ENCODE measurements at places on chromosomes 2 and 18.

DNA sequence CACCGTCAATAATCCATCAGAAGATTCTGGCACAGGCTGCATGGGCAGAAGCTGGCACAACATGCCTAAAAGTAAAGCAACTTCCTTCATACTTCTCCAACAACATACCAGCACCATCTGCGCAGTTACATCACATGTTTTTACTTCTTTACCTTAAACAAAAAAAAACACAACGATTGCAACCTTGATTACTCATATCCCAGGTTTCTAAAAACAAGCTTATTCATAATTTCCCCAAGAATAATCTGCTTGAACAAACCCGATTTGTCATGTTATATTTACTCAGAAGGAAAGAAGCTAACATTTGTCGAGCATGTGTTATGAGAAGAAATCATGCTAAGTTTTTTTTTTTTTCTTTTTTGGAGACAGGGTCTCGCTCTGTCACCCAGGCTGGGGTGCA, 54.7 kb downstream of the THADA start:
- DNase-seq: no peak

DNA sequence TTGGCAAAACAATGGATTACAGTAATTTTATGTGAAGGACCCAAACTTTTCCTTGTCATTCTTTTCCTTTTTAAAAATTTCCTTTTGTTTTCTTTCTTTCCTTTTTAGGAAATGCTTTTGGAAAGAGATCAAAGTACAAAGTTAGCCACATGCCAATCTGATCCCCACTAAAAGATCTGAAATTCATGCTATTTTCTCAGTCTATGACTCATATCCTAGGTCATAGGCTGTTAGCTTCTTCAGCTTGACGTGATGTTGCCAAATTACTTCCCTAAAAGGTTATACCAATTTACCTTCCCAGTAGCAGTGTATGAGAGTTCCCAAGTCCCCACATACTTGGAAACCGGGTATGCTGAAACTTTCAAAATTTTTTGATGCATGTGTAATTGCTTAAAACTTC, 355.3 kb downstream of the INSIG2 start:
- DNase-seq: peak; percentile 88

DNA sequence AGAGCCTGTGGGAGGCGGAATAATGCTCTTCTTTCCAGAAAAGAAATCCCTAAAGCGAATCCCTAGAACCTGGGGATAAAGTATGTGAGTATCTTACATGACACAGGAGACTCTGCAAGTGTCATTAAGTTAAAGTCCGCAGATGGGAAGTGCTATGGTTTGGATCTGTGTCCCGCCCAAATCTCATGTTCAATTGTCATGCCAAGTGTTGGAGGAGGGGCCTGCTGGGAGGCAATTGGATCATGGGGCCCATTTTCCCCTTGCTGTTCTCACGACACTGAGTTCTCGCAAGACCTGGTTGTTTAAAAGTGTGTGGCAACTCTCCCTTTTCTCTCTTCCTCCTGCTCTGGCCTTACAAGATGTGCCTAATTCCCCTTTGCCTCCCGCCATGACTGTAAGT, 207.8 kb downstream of the MYT1L start:
- DNase-seq: no peak

- no peak for DNase-seq
Observed at GRCh38 chr2:51013079-51013932, 18.6 kb downstream of the NRXN1 start.

- DNase-seq: peak; percentile 37
Observed at GRCh38 chr2:216648105-216648504, 14.9 kb downstream of the IGFBP2 start.

DNA sequence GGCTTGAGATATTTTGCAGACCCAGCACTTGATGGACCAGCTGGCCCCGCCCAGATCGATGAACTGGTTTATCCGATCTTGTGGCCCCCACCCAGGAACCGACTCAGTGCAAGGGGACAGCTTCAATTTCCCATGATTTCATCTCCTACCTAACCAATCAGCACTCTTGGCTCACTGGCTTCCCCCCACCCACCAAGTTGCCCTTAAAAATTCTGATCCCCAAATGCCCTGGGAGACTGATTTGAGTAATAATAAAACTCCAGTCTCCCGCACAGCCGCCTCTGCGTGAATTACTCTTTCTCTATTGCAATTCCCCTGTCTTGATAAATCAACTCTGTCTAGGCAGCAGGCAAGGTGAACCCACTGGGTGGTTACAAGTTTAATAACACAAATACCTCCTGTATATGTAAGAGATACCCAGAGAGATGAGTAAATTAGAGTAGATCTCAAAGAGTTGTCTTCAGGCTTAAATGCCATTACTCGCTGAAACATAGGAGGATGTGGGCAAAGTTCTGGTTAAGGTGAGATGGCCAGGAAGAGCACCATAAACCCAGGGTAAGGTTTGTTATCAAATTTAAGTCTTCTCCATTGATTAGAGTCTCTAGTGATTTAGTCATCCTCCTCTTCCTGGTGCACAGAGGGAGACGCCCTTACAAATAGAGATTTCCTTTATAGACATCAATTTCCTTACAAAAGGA, 222.8 kb downstream of the ARL4C start:
- no peak for DNase-seq

DNA sequence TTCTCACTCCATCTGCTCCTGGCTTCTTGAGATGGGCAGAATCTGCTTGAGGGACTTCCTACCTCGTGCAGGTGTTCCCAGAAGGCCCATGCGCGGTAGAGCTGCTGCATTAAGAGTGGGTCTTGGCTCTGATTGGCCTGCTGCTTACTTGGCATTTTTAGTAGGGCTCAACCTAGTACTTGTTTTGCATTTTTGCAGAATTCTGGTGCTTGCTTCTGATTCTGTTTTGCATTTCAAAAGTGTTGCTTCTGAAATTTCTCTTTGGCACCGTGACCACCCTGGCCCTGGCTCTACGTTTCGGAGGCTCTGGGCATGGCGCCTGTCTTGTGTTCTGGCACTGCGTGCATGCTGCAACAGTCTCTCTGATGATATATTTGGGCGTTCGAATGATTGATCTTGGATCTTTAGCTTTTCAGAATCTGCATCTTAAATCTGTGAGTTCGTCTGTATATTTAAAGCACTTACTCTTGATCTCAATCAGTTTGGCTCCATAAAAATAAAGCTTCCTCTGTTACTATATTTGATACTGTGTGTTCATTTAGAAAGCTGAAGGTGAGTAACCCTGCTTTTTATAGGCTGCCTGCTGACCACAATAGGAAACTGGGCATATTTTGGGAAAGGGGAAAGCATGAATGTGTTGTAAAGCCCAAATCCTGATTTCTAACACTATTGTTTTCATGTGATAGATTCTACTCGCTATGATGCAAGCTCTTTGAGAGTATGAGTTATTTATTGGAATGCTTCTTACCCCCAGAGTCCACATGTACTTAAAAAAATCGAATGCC, 22.2 kb downstream of the EFR3B start:
- DNase-seq: no peak

DNA sequence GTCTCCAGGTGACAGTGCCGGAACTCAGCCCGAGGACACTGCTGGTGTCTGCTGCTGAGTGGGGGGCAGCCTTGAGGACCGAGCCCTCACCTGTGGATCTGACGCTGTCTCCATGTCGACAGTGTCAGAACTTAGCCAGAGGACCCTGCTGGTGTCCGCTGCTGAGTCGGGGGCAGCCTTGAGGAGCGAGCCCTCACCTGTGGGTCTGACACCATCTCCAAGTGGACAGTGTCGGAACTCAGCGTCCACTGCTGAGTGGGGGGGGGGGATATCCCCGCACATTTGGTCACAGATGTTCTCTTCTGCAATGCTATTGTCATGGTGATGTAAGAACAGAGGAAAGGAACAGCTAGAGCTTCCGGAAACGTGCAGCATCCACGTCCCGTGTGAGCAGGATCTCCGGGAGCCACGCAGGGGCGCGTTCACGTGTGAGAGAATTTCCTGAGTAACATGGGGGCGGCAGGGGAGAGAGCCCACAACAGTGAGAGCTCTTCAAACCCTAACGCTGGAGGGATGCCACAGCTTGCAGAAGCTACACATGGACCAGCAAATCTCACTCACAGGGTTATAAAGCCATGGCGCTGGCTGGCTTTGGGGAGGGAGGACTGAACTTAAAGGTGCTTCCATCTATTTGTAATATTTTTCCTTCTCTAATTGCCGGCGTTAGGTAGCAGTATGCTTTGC, 250.7 kb upstream of the SALL3 start:
- no peak for DNase-seq

GRCh38 chr2:67922080-67922785, 140.6 kb downstream of the C1D start:
- no peak for DNase-seq

- DNase-seq: peak; percentile 59
Observed at GRCh38 chr2:100743741-100744140, 76.2 kb upstream of the NPAS2 start.

DNA sequence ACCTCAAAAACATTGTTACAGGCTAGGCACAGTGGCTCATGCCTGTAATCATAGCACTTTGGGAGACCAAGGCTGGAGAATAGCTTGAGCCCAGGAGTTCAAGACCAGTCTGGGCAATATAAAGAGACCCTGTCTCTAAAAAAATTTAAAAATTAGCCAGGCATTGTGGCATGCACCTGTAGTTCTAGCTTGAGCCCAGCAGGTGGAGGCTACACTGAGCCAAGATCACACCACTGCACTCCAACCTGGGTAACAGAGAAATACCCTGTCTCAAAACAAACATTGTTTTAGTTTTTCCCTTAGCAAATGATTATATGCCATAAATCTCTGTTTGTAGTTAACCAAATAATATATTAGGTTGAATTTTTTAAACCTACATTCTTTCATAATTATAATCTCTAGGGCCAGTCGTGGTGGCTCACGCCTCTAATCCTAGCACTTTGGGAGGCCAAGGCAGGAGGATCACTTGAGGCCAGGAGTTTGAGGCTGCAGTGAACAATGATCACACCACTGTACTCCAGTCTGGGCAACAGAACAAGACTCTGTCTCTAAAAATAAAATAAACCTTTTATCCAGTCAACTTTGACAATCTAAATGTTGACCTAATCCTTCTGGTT, 13.3 kb upstream of the CYP20A1 start:
- DNase-seq: peak; percentile 7

DNA sequence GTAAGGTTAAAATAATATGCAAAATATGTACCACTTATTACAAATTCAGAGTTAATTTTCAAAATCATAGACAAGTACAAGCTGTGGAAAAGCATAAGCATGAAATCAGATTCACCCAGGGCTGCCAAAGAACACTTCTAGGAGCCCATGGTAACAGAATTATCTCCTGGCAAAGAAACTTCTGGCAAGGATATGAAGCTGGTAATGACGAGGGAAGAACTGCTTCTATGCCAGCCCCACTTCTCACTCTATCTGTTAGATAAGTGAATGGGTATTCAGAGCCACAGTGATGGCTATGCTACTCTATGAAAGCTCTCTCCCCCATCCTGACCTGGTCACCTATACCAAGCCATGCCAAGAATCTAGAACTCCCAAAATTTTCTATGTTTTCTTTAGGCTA, 36.9 kb upstream of the PDE1A start:
- DNase-seq: no peak

DNA sequence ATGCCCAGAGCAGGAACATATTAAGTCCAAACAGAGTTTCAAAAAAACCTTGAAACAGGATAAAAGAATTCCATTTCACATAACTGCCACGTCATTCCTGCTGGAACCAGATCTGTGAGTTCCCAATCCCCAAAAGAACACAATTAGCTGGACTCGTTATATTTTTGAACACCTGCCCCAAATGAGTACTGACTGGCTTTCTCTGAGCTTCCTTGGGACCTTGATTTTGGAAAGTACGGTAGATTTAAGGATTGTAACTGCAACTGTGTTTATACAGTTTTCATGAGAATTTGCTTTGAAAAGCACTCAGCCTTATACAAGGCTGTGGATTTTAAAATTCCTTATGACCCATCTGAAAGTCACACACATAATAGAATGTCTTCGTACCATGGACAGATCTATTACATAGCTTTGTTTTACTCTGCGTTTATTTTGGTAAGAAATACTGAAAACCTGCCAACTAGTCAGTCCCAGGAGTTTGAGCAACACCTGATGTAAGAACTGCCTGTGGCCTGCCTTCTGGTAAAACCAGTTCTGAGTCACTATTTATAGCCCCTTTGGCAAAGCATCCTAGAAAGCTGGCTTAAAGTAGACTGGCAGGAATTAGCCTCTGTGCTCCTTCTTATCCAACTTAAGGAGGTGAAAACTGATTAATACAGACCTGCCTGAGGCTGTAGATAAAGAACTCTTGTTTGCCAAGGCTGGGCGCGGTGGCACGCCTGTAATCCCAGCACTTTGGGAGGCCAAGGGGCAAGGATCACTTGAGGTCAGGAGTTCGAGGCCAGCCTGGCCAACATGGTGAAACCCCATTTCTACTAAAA, 48.1 kb downstream of the MERTK start:
- peak; percentile 71 for DNase-seq

GRCh38 chr18:7779211-7779610, 212.1 kb downstream of the PTPRM start:
- no peak for DNase-seq

GRCh38 chr18:27549335-27550039, 364.4 kb upstream of the CHST9 start:
- DNase-seq: no peak

GRCh38 chr2:46072101-46072820, 224.9 kb upstream of the EPAS1 start:
- peak; percentile 90 for DNase-seq

DNA sequence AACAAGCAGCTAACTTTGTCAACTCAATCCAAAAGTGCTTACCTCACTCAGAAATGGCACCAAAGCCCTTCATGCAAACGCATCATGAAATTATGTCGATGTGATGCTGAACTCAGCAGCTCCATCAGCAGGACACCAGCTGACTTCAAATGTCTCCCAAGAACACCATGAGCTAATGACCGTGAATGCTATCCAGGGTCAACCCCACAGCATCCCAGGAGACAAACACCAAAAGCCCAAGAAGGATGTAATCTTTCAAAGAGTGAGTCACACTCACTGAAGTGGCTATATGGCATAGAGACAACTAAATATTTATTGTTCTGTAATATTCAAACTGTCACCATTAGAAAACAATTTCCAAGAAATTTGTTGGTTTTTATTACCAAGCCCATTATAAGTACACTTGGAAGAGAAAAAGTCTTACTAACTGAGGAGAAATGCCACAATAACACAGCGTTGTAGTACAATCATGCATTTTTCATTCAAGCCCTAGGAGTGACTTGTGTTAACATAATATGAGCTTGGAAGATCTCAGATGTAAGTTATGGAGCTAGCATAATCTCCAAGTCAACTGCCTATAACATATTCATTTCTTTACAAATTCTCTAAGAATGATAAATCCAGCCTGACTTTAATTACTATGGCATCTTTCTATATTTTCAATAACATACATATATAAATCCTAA, 165.0 kb upstream of the CCDC68 start:
- DNase-seq: peak; percentile 55

- no peak for DNase-seq
Observed at GRCh38 chr2:217227794-217228193, 367.9 kb upstream of the TNP1 start.

GRCh38 chr2:60648191-60648590, 94.7 kb upstream of the BCL11A start:
- DNase-seq: no peak

- no peak for DNase-seq
Observed at GRCh38 chr2:126644630-126645191, 11.2 kb upstream of the GYPC start.

Measured in fibroblast of skin of scalp (primary cell).